CD4-positive, alpha-beta memory T cell (primary cell): ENCODE measurements at places on chromosomes 7 and 10.
A peak's percentile ranks its signal among the peaks of the same experiment; 100 is the strongest.

DNA sequence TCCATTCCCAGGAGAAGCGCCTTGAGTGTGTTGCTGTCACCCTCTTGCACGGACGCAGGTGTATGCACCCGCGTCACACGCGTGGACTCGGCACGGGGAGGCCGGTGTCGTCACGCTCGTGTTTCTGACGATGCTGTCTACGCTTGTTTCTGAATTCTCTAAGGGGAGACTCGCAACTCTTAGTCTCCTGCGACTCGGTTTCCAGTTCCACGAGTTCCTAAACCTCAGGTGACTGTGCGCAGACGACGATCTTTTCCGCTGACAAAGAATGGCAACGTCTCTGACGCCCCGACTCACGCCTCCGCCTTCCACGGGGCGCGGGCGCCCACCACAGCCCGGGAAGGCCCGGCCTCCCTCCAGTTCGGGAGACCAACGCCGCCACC lies 579 bp downstream of the IDI1 start:
- DNase-seq, result peak; percentile 81

- no peak for DNase-seq
Observed at GRCh38 chr10:124074501-124075109, 18.8 kb downstream of the CHST15 start.

DNA sequence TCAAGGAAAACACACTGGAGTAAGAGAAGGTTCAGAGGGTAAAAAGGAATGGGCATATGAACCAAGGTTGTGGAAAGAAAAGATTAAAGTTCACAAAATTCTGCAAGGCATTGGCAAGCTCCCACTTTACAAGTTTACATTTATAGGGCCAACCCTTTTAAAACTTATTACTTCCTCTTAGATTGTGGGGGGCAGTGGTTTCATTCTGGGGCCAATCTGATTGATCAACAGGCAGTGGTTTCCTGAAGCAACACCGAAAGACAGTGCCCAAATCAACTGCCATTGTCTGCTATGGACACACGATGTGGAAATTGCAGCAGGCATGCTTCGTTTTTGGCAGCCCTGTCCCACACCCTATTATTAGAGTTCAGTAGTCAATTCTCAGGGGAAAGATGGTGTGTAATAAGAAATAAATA lies 154.0 kb downstream of the SGMS1 start:
- no peak for DNase-seq

DNA sequence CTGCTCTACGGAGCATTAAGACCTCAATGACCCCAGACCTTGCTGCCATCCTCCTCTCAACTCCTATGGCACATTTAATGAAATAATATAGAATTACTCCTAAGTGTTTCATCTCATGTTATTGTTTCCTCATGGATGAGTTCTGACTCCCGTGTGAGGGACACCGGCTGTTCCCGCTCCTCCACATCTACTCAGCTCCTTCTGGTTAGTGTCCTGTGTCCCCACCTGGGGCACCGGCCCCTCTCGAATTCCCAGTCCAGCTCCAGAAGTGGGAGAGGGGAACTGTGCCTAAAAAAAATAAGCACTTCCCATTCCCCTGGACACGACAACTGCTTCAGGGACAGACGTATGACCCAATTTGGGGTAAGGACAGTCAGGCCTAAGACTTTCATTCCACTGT lies 58.3 kb downstream of the PIP4K2A start:
- DNase-seq, result no peak

DNA sequence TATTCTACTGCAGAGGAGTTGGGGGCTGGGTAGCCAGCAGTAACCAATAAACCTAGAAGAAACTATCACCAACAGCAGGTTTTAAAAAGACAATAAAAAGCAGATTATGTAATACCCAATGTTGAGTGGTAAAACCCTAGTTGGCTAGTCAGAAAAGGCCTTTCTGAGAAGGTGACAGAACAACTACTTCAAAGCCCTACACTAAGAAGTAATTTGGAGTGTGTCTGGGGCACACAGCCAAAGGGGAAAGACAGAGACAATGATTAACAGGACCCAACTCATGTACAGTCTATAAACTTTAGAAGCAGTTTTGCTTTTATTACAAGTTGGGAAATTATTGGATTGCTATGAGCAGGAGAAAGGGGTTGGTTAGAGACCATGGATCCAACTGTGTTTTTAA lies 77.2 kb upstream of the TMEM106B start:
- no peak for DNase-seq
